ENCODE measurements at places on chromosomes 13 and 19.
A peak's percentile ranks its signal among the peaks of the same experiment; 100 is the strongest.

DNA sequence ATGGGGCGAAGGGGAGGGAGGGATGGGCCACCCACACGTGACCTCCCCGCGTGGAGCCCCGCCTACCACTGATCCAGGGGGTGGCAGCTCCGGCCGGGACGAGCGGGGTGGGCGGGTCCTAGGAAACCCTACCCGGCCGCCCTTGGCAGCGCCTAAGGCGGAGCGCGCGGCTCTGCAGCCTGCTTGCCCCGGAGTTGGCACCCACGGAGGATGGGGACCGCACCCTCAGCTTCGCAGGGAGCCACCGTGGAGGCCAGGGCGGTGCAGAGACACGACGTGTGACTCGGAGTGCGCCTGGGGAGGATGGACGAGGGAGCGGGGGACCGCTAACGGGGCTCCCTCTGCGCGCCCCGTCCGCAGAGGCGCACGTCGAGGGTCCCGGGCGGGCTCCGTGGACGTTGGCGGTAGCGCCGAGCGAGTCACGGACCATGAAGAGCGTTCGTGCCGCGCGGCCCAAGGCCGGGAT is at the start of gene RGS9BP:
RGS9BP (plus strand) TSS at position 129 of the 466 bp plus-strand sequence. CDS start 416 bp downstream, outside the sequence.
- peak; percentile 92 for DNase-seq
- peaks cover 48% of the 10 kb centered on the region for H3K4me1 ChIP-seq
- peaks cover 18% of the 10 kb centered on the region for H3K27me3 ChIP-seq
- H3K27ac ChIP-seq, result peak within 1 kb of the TSS; percentile 75
- peak within 1 kb of the TSS; percentile 79 for H3K4me3 ChIP-seq

GRCh38 chr13:90951663-90952062 is 395.8 kb upstream of the MIR17HG start:
- no peaks in the 10 kb centered on the region for H3K27me3 ChIP-seq
- no peak overlapping the region for H3K27ac ChIP-seq
- H3K4me3 ChIP-seq, result no peak overlapping the region
- no peak for DNase-seq
- H3K36me3 ChIP-seq, result no peaks in the 10 kb centered on the region

GRCh38 chr13:46181840-46182490 is at the start of gene LCP1:
TSS of gene LCP1 (minus strand) at chr13:46182177. CDS start at chr13:46159662, 22,515 bp downstream.
- DNase-seq, result no peak
- H3K4me1 ChIP-seq, result no peaks in the 10 kb centered on the region
- H3K27me3 ChIP-seq, result no peaks in the 10 kb centered on the region
- H3K36me3 ChIP-seq, result no peaks in the 10 kb centered on the region
- H3K27ac ChIP-seq, result peak within 1 kb of the TSS; percentile 4

DNA sequence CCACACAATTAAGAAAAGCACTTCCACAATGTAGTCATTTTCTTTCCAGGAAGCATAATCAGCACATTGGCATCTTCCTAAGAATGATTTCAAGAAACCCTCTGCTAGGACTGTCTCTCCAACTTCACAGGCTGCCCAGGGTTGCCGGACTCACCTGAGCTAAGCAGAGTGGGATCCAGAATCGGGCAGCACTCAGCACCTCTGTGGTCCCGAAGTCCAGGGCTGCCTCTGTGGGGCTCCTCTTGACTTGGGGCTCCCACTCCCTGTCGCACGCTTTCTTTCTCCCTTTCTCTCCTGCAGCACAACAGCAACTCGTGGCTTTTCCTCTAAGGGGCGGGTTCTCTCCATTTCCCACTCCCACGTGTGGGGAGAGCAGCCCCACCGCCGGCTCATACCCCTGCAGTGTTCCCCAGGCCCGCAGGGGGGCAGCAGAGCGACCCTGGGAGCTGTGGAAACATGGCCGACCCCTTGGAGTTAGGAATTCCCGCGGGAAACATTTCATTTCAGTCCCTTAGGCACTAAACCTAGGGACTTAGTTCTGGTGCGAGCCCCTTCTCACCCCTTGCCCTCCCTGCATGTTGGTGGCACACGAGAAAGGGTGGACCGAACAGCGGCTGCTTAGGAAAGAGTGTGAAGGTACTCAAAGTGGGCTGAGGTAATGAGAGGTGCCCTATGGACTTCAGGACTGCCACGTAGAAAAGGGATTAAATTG is at the start of gene TMEM272:
TMEM272 (minus strand) TSS at position 316 of the 712 bp plus-strand sequence. CDS start 6,647 bp downstream, outside the sequence.
- H3K4me3 ChIP-seq, result no peak within 1 kb of the TSS
- no peak for DNase-seq
- H3K27ac ChIP-seq, result no peak within 1 kb of the TSS
- no peaks in the 10 kb centered on the region for H3K36me3 ChIP-seq
- no peaks in the 10 kb centered on the region for H3K4me1 ChIP-seq

DNA sequence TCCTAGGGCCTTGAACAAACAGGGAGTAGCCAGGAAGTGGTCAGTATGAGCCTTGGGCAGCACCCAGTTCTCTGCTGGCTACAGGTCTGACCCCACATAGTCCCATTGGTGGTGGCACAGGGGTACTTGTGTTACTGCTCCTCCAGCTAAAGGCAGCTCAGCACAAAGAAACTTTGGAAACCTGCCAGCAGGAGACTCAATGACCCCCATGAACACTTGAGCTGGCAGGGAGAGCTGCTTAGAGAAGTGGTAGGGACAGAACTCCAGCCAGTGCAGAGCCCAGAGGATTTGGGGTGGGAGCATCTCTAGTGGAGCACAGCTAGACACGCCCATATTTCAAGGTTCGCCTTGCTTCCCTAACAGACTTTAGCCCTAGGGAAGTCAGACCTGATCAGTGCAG is 10.4 kb upstream of the ZNF586 start:
- H3K27me3 ChIP-seq, result no peaks in the 10 kb centered on the region
- peaks cover 84% of the 10 kb centered on the region for H3K36me3 ChIP-seq
- no peak for DNase-seq
- no peak overlapping the region for H3K27ac ChIP-seq

- H3K4me3 ChIP-seq, result no peak overlapping the region
- H3K27me3 ChIP-seq, result no peaks in the 10 kb centered on the region
- DNase-seq, result no peak
- H3K36me3 ChIP-seq, result no peaks in the 10 kb centered on the region
- no peaks in the 10 kb centered on the region for H3K4me1 ChIP-seq
- no peak overlapping the region for H3K27ac ChIP-seq
Measured at GRCh38 chr13:100178309-100178708, 89.4 kb downstream of the PCCA start.

- H3K36me3 ChIP-seq, result no peaks in the 10 kb centered on the region
- H3K27me3 ChIP-seq, result no peaks in the 10 kb centered on the region
Measured at GRCh38 chr13:67395577-67395976, 165.4 kb upstream of the PCDH9 start.

DNA sequence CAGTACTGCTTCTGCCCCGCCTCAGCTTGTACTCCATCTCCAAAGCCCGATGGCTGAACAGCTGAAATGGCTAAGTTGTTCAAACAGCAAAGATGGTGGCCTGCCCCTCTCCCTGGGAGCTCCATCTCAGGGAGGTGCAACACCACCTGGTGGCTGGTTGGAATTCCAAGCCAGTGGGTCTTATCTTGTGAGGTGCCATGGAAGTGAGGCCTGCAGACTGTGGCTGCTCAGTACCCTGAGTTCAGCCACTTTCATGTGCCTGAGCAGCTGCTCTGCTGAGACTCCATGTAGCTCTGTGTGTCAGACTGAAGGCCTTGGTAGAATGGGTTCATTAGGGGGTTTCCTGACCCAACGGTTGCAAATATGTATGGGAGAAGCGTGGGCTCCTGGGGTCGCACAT is 67.3 kb upstream of the SPRY2 start:
- no peaks in the 10 kb centered on the region for H3K27me3 ChIP-seq
- H3K4me1 ChIP-seq, result no peaks in the 10 kb centered on the region
- no peak overlapping the region for H3K4me3 ChIP-seq
- H3K27ac ChIP-seq, result no peak overlapping the region

GRCh38 chr13:65638572-65639168 is 1591.5 kb downstream of the PCDH9 start:
- H3K36me3 ChIP-seq, result no peaks in the 10 kb centered on the region
- no peak overlapping the region for H3K4me3 ChIP-seq
- H3K27ac ChIP-seq, result no peak overlapping the region
- no peaks in the 10 kb centered on the region for H3K4me1 ChIP-seq
- DNase-seq, result no peak
- H3K27me3 ChIP-seq, result no peaks in the 10 kb centered on the region

DNA sequence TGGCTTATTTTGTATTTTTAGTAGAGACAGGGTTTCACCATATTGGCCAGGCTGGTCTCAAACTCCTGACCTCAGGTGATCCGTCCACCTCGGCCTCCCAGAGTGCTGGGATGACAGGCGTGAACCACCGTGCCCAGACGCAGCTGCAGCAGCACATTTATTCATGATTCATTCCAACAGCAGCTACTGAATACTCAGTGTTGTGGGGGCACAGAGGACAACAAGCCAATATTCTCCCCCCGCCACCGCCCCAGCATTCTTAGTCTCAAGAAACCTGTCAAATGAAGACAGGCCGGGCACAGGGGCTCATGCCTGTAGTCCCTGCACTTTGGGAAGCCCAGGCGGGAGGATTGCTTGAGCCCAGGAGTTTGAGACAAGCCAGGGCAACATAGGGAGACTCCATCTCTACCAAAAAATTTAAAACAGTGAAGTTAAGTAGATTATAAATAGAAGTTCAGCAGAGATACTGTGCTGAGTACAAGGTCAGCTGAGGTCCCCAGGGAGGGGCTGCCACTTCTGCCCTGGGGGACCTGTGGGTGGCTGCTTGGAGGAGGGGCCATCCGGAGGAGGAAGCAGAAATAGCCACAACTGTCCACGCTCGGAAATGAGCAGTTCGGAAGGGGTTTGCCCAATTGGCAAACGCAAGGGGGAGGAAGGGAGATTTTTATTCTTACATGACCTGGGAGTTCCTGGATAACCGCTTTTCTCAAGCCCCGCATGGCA is 4.3 kb downstream of the DOT1L start:
- H3K27me3 ChIP-seq, result no peaks in the 10 kb centered on the region
- no peak for DNase-seq
- H3K36me3 ChIP-seq, result no peaks in the 10 kb centered on the region
- peak overlapping the region; percentile 34 for H3K4me3 ChIP-seq

DNA sequence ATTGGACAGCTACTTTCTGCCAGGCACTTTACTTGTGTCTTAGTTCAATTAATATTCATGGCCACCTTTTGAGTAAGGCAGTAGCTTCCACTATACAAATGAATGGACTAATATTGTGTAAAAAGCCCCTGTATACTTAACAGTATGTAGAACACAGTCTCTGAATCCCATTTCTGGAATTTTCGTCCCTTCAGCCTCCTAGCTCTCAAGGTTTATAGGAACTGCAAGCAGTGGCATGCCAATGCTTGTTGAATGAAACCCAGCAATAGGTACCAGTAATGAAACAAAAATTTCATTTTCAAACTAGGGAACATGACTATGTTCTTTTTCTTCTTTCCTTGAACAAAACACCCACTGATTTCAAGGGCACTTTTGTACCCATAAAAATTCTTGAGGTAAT is 361.6 kb downstream of the TDRD3 start:
- no peaks in the 10 kb centered on the region for H3K27me3 ChIP-seq
- no peak overlapping the region for H3K4me3 ChIP-seq
- H3K36me3 ChIP-seq, result no peaks in the 10 kb centered on the region
- peaks cover 23% of the 10 kb centered on the region for H3K4me1 ChIP-seq
- H3K27ac ChIP-seq, result no peak overlapping the region

DNA sequence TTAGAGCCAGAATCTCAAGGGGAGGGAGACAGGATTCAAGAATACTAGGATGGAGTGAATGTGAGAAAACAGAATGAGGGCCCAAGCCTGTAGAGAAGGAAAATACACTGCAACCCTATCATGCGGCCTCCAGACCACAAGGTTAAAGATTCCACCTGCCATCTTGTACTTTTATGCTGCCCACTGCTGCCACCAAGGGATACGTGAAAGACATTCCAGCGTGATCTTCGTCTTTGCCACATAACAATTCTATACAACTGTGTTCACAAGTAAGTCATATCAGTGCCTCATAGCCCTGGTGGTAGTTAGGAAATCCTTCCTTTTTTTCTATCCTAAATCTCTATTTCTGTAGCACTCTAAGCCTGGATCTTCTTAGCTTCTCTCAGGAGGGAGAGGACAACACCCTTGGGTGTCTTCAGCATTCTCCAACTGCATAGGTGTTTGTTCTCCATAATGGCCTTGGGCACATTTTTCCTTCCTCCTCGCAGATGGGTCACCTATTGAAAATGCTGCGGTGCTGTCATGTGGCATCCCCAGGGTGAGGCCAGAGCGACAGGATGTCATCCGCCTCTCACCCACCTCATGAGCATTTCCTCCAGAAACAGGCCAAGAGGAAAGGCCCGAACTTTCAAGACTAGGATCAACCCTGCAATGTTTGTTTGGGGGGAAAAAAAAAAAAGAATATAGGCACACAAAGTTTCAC is 13.6 kb downstream of the TPT1 start:
- no peak overlapping the region for H3K27ac ChIP-seq
- no peak for DNase-seq
- H3K27me3 ChIP-seq, result no peaks in the 10 kb centered on the region
- H3K36me3 ChIP-seq, result no peaks in the 10 kb centered on the region
- H3K4me3 ChIP-seq, result no peak overlapping the region

GRCh38 chr13:33740134-33740538 is 77.8 kb upstream of the RFC3 start:
- DNase-seq, result no peak
- peaks cover 7% of the 10 kb centered on the region for H3K4me1 ChIP-seq
- H3K36me3 ChIP-seq, result no peaks in the 10 kb centered on the region
- no peak overlapping the region for H3K4me3 ChIP-seq

DNA sequence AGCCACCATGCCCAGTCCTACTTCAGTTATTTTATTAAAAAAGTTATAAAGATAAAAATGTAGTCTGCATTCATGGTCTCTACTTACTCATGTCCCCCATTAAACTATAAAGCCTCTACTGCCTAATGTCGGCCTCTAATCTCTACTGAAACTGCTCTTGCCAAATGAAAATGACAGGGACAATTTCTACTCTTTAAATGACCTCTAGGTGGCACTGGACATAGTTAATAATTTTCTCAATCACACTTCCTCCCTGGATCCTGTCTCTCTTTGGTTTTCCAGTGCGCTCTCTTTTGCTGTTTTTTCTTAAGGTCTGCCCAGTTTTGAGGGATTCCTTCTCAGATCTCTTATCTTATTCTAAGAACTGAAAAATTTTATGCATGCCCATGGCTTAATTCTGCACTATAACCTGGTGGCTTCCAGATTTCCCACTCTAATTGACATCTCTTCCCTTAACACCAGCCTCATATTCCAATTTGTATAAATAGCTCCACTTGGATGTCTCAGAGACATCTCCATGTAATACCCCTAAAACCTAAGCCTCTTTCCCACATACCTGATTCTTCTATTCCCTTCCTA is 54.3 kb downstream of the MTMR6 start:
- peaks cover 6% of the 10 kb centered on the region for H3K27me3 ChIP-seq
- H3K27ac ChIP-seq, result no peak overlapping the region
- H3K4me1 ChIP-seq, result no peaks in the 10 kb centered on the region
- no peak overlapping the region for H3K4me3 ChIP-seq
- no peaks in the 10 kb centered on the region for H3K36me3 ChIP-seq
- no peak for DNase-seq

GRCh38 chr19:1268226-1269064 is 687 bp upstream of the CIRBP start:
- H3K4me3 ChIP-seq, result peak overlapping the region; percentile 80
- H3K4me1 ChIP-seq, result peaks cover 91% of the 10 kb centered on the region
- no peaks in the 10 kb centered on the region for H3K27me3 ChIP-seq
- H3K36me3 ChIP-seq, result peaks cover 27% of the 10 kb centered on the region
- H3K27ac ChIP-seq, result peak overlapping the region; percentile 100
